ENCODE measurements at places on chromosomes 12 and 14.

GRCh38 chr14:87492561-87492960, 500.4 kb downstream of the GALC start:
- DNase-seq = no peak

DNA sequence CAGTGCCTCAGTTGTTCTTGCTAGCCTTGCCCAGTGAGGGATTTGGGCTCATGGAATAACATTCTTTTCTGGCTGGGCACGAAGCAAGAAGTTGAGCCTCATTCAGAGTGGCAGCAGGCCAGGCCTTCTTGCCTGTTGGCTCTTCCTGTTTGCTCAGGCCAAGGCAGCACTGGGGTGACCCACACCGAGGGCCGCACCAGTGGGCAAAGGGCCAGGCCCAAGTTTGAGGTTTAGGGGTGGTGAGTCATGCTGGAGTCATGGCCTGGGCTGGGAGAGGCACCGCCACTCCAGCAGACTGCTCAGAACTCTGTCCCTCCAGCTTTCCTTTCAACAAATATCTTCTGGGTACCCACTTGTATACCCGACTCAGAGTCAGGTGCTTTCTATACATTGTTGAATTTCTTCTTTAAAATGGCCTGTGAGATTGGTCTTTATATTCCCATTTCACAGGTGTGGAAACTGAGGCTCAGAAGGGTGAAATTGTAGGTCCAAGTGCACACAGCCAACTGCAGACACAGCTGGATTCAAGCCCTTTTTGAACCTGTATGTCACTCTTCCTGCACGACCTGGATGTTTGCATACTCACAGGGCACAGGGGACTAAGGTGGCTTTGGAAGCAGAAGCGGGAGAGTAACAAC, 279.4 kb downstream of the FOXN3 start:
- no peak for DNase-seq

DNA sequence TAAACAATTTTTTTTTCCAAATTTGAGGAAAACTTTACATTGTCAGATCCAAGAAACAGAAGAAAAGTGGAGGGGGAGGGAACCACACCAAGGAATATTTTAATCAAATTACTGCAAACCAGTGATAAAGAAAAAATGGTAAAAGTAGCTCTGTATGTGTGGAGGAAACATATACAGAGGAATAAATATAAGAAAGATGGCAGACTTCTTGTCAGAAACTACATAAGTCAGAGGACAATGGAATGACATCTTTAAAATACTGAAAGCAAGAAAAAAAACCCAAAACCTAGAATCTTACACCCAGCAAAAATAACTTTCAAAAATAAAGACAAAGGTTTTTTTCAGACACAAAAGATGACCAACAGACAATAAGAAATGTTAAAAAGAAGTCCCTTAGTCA, 10.2 kb upstream of the LLPH start:
- no peak for DNase-seq

GRCh38 chr12:109310247-109311125, 1.4 kb upstream of the FOXN4 start:
- peak; percentile 63 for DNase-seq
